Fibroblast of skin of back (primary cell): ENCODE measurements at places on chromosomes 11 and 22.

DNA sequence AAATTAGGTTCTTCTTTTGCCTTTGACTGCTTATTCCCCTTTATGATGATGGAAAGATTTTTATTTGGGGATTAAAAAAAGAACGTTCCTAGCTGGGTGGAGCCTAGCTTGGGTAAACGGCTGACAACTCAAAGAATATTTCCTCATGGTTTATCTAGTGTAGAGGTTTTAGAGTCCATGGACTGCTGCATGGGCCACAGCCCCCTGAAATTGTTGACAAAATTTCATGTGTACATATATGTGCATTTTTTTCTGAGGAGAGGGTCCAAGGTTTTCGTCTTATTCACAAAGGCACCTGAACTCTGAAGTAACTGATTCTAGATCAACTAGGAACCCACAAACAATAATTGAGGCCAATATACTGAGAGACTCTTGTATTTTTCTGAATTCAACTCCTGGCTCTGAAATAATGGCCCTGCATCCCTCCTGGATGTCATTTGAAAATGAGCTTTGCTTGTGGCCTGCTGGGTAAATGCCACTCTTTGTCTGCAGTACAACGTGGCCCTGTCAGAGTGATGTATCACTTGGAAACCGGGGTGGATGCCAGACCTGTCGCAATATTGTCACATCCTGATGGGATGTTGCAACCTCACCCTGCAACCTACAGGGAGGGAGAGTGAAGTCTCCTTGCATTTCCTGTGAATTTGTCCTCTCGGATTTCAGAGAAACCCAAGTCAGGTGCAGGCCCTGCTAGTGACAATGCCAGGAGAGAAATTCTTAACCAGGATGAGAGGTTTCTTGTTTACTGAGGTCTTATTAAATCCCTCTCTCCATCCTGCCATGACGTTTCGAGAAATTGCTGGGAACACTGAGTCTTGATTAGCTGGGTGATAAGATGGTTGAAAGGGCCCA lies 33.8 kb downstream of the EHF start:
- DNase-seq = peak; percentile 54

DNA sequence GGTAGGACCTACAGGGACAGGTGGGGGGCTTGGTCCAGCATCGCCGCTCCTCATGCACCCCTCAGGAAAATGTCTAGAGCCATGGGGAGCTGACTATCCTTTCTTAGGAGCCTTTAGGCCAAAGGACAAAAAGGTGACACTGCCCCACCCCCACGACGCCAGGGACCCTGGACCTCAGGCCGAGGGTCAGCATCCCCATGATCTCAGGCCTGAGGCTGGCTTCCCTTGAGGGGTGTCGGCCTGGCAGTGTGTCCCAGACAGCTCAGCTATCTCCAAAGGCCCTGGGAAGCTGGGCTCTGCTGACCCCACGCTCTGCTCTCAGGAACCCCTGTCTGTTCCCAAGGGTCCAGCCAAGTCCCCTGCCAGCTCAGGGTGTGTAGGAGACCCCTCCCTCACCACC lies 16.3 kb downstream of the MRGPRG start:
- DNase-seq = no peak

GRCh38 chr11:43573233-43573632 lies 107.3 kb upstream of the HSD17B12 start:
- DNase-seq = no peak

DNA sequence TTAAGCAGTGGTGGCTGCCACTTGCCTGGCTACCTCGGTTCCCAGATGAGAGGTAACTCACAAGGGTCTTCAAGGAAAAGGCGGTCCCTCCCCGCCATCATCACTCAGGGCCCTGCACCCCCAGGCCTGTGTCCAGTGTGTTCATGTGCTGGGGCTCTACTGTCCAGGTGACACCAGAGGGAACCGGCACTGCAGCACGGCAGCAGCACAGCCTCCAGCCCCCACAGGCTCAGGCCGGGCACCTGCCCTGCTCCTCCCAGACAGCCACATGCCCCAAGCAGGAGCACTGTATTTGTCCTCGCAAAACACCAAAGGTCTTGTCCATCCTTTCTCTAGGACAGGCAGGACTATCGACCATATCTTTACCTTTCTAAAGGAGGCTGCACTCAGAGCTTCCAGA lies 982.1 kb downstream of the NTM start:
- no peak for DNase-seq

- DNase-seq = peak; percentile 3
Measured at GRCh38 chr22:40953471-40953870, 2.3 kb downstream of the RBX1 start.
